ENCODE measurements at places on chromosomes 1 and 21. TPM values are rescaled to one million over a fixed set of nuclear protein-coding genes. Genes with fewer than 3 reads are reported as not detected.

CFHR3 gene
- polyA plus RNA-seq: not detected

NKAIN1 gene
- polyA plus RNA-seq: not detected

TMEM81 gene
- polyA plus RNA-seq: 0.83 TPM

RORC gene
- polyA plus RNA-seq: 0.26 TPM

CENPF gene
- 0.29 TPM for polyA plus RNA-seq

COL11A1 gene
- polyA plus RNA-seq: not detected

GCSAML gene
- polyA plus RNA-seq: not detected

IL20 gene
- polyA plus RNA-seq: not detected

AK4 gene
- polyA plus RNA-seq: 0.38 TPM

PLCH2 gene
- polyA plus RNA-seq: 0.66 TPM

PPIAL4G gene
- not detected for polyA plus RNA-seq

INSRR gene
- not detected for polyA plus RNA-seq

S100A3 gene
- not detected for polyA plus RNA-seq

KRTAP7-1 gene
- polyA plus RNA-seq: not detected

PRR9 gene
- not detected for polyA plus RNA-seq

KLHDC9 gene
- 5.0 TPM for polyA plus RNA-seq

All from IgD-negative memory B cell (primary cell).